ENCODE measurements at places on chromosomes 7 and 10.
A peak's percentile ranks its signal among the peaks of the same experiment; 100 is the strongest.

- DNase-seq = no peak
These were observed 20.7 kb downstream of the ANTXRL start for GRCh38 chr10:46307281-46308112.

GRCh38 chr10:21807180-21807579, 196.3 kb downstream of the DNAJC1 start:
- DNase-seq = no peak

- DNase-seq = no peak
These were observed 257.8 kb upstream of the GNAI1 start for GRCh38 chr7:79876848-79877252.

DNA sequence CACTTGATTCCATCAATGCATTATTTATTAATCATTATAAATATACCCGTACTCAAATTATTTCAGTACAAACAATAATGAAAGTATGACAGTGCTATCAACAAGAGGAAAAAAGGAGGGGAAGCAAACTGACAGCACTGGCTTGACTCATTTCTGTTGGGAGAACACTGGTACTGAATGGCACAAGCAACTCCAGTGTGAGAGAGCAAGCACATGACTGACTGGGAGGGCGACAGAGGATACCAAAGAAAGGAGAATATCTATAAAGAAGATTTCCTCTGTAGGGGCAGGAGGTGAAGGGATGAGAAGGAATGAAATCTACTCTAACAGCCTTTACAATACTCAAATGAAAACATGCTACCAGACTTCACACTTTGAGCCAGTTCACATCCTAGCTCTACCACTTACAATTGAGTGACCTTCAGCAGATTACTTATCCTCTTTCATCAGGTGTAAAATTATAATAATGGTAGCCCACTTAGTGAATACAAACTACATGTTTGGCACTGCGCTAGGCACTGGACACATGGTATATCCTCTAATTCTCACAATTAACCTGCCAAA, 1.5 kb downstream of the USP54 start:
- peak; percentile 35 for DNase-seq

DNA sequence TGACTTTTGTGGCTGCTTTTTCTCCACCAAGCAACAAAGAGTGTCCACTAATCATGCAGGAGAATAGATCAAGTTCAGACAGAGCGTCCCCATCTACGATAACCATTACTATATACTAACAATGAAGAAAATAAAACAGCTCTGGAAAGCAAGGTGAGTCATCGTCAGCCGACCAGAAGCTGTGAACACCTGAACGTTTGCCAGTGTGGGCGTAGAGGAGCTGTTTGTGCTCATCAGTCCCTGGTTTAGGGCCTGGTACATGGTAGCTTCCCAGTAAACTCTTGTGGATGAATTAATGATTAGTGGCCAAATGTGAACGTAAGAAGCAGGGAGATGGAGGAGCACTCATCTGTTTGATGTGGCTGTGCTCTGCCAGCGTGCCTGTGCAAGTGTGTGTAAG, 180.7 kb downstream of the EVX1 start:
- no peak for DNase-seq

DNA sequence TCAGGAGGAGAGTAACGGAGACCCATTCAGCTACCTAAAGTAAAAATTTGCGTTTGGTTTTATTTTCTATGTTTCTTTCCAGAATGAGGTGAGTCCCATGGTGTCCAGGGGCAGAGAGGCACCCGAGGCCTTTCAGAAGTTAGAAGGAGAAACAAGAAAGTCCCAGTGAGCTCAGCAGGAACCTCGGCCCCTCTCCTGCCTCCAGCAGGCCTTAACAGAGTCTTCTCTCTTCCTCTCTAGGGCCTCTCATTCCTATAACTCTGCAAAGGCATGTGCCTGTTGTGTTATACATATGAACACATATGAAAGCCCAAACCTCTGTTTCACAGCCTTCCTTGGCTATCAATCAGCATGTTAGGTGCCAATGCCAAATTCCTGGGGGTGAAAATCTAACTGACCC, 20.8 kb upstream of the IKZF1 start:
- no peak for DNase-seq

DNA sequence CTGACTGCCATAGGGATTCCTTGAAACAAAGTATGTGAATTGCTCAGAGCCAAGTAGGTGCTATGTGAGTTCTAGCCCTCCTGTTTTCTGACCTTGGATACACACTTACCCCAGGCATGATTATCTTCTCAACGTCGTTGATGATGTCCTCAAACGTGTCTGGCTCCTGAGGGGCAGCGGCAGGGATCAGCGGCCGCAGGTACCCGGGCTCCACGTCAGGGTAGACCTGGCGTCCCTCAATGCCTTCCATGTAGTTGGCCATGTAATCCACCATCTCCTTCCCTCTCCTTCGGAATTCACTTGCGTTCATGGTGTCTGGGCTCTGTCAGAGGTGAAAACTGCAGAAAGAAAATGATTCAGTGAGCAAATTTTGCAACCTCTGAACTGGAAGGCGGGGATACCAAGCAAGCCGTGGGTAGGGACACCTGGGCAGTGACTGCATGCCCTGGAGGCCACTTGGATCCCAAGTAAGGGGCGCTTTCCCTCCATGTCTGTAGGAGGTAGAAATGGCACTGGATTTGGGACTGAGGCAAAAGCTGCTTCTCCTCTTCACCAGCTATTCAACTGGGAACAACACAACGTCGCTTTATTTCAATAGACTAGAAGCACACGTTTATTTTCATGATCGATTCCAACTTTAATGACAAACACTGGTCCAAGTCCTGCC, 21.3 kb downstream of the DDC start:
- DNase-seq = no peak

GRCh38 chr7:104306793-104307192, 21.6 kb upstream of the LHFPL3 start:
- no peak for DNase-seq

DNA sequence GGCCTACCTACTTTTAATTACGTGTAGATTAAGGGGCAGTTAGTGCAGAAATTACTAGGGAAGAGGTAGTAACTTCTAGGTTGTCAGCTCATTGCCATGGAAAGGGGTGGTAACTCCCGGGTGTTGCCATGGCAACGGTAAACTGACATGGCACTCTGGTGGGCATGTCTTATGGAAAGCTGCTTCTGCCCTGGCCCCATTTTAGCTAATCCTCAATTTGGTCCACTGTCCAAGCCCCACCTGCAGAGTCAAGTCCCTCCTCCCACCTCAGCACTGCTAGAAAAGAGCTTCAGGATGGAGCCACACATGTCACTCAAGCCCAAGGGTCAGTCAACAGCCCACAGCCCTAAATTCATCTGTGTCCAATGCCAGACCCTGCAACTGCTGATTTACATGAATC, 7.5 kb upstream of the ZKSCAN1 start:
- DNase-seq = no peak

DNA sequence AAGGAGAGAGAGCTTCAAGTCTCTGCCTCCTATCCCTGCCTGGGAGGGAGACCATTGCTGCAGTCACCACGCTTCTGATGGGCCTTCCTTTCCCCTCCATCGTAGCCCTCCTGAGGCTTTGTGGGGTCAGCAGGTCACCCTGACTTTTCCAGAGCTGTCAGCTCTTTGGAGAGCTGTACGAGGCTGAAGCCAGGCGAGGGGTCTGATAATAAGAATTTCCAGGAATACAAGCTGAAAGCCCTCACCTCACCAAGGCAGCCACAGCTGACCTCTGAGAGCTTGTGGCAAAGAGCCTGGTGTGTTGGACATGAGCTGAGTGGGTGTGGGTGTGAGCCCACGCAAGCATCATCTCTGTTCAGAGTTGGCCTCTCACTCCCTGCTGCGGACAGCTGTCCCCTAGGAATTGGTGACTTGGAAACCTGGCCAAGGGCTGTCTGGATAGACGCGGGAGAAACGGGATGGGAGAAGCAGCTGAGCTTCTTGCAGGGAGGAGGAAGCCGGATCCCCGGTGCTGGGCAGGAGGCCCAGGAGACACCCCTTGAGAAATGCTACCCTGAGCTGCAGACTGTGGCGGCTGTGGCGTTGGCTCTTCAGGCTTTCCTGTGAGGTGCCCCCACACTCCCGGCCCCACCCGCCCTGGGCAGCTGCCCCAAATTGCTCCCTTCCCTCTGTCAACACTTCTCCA, 122.1 kb upstream of the BTBD16 start:
- DNase-seq = no peak

GRCh38 chr10:71319042-71319799, at the start of gene SLC29A3:
TSS of gene SLC29A3 (plus strand) at chr10:71319259. CDS start at chr10:71319310, 51 bp downstream.
- DNase-seq = peak; percentile 37

DNA sequence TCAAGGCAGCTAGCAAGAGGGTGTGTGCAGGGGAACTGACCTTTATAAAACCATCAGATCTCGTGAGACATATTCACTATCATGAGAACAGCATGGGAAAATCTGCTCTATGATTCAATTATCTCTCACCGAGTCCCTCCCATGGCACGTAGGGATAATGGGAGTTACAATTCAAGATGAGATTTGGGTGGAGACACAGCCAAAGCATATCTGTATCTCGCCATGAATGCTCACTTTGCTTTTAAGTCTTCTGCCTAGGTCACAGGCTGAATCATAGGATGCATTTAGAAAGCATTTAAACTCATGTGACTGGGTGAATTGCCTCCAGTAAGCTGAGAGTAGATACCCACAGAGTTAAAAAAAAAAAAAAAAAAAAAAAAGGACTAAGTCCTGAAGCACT, 220.0 kb downstream of the AGMO start:
- DNase-seq = no peak

DNA sequence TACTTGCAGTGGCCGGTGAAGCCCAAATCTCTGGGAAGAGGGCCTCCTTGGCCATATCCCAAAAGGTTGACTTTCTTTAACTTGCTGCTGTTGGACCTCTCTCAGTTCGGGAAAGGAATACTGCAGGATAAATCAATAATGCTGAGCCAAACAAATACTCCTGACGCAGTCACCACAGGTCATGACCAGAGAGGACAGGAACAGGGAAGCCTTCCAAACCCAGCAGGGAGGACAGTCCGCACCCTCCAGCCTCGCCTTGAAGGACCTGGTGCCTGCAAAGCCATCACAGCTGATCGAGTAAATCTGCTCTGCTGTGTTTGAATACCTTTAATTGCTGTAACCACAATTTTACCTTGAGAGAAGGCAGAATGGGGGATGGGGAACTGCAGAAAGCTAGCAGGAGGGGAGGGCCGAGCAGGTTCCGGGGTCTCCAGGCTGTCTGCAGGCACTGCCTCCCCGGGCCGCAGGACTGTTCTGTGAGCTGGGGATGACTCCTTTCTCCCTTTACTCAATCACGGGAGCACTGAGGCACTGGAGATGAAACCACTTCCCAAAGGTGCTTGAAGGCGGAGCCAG, 20.8 kb upstream of the INSIG1 start:
- DNase-seq = no peak

DNA sequence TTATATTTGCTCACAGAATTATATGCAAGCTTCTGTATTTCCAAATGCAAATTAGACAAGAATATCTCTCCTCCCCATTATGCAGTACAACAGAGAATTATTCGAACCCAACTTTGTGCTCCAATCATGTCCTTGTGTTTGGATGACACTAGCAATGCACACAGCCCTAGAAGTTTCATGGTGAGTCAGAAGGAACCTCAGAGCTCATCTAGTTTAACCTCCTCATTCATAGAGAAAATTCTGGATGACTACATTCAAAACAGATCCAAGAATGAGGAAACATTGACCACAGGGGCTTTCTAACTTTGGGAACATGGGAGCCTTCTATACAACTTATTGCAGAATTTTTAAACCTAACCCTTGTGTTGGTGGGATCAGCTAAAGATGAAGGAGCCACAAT, 12.8 kb upstream of the ARID5B start:
- no peak for DNase-seq

- no peak for DNase-seq
These were observed 11.1 kb downstream of the FAM53B start for GRCh38 chr10:124732931-124733570.

DNA sequence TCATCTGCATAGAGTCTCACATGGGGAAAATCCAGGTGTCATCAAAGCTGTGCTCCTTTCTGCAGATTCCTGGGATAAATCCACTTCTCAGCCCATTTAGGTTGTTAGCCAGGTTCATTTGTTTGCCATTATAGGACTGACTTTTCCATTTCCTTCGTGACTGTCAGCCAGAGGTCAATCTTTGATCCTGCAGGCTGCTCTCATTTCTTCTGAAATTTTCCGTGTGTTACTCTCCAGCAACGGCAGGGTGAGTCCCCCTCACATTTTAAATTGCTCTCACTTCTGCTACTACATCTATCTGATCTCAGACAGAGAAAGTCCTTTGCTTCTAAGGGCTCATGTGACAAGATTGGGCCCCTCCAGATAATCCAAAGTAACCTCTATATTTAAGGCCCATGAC, 150.7 kb upstream of the BET1 start:
- no peak for DNase-seq

DNA sequence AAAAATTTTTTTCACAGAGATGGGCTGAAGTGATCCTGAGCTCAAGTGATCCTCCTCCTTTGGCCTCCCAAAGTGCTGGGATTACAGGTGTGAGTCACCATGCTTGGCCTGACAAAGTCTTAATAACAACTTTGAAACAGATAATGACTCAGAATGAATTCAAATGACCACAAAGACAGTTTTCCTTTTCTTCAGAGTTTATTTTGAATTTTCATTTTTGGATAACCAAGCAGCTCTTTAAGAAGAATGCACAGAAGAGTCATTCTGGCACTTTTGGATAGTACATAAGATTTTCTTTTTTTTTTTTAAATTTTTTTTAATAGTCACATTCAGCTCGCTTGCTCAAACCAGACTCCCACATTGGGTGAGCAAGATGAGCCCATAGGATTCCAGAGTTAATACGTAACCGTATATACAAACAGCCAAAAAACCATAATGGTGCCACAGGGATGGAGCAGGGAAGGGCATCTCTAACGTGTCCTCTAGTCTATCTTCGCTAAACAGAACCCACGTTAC, 43.0 kb upstream of the NMT2 start:
- no peak for DNase-seq

GRCh38 chr7:22445853-22446252, 54.1 kb downstream of the STEAP1B start:
- no peak for DNase-seq

- DNase-seq = no peak
These were observed 182.4 kb downstream of the SEM1 start for GRCh38 chr7:96527133-96527827.

DNA sequence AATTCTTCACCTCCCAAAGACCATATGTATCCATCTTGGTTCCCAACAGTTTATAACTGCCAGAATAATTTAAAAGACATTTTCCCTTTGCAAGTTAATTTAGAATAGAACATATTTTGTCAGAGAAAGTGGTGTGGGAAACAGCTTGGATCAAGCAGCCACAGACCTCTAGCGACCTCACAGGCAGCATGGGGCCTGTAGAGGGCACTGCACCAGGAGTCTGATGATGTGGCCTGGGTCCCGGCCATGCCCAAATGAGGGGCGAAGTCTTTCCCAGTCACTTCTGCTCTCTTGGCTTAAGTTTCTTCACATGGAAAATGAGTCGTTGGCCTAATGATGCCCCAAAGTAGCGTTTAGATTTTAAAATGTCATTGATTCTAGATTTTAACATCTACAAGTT, 243.2 kb downstream of the SDK1 start:
- no peak for DNase-seq
